Stimulated activated CD8-positive, alpha-beta memory T cell treated with anti-CD3 and anti-CD28 coated beads, Interleukin-7, amount 100 ng/mL, for 1 hour (primary cell): ENCODE measurements at places on chromosomes 3 and 15.
A peak's percentile ranks its signal among the peaks of the same experiment; 100 is the strongest.

GRCh38 chr15:30885814-30886213 lies 17.9 kb upstream of the FAN1 start:
- no peak for DNase-seq

- no peak for DNase-seq
Measured at GRCh38 chr15:36373550-36373949, 205.9 kb upstream of the CDIN1 start.

DNA sequence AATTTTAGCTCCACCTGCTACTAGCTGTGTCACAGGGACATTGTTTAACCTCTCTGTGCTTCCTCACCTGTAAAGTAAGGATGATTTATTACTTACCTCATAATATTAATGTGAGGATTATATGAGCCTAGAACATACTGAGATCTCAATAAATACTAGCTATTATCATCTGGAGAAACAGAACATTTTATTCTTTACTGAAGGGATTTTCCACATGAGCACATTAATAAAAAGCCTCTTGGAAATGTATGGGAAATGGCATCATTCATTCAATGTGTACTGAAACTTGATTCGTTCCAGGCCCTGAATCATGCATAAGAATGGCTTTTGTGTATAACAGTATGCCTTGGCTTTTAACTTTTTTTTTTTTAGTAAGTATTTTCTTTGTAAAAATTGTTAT lies 11.0 kb upstream of the CEMIP start:
- no peak for DNase-seq

- no peak for DNase-seq
Measured at GRCh38 chr15:69781411-69782125, 316.1 kb downstream of the TLE3 start.

GRCh38 chr3:48372862-48373435 lies 930 bp downstream of the FBXW12 start:
- no peak for DNase-seq

DNA sequence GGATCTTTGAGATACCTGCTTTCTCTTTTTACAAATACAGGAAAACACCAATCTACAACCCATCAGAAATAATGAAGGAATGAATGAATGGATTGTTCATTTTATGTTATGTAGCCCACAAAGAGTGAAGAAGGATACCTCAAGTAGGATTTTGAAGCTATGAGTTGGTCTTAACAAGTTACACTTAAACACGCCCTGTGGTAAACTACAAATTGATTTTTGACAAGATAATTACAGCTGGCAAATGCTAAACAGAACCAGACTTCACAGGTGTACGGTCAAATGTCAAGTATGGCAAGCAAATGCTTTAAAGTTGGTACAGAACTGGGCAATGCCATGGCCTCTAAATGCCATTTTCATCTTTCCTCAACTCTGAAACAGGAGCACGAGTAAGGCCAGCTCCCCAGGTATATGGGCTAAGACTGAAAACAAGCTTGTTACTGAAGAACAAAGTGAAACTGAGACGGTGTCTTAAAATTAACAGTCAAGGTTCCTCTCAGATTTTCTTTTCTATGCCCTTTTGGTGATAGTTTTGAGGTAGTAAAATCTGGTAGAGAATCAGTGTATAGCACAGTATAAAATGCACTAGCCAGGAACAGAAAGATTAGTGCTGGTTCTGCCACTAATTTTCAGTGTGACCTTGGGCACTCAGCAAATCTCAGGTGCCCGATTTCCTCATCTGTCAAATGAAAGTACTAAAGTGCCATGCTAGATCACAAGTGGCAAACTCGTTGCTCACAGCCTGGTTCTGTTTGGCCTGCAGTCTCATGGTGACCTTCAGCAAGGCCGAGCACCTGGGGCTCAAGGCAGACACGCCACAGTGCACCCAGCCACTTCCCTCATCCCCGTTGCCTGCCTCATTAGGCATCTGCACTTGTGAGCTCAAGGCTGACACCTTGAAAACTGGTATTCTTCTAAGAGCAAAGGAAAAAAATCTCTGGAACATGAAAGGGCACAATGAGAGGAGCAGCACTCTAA lies 9.5 kb downstream of the RUVBL1 start:
- DNase-seq, result no peak

DNA sequence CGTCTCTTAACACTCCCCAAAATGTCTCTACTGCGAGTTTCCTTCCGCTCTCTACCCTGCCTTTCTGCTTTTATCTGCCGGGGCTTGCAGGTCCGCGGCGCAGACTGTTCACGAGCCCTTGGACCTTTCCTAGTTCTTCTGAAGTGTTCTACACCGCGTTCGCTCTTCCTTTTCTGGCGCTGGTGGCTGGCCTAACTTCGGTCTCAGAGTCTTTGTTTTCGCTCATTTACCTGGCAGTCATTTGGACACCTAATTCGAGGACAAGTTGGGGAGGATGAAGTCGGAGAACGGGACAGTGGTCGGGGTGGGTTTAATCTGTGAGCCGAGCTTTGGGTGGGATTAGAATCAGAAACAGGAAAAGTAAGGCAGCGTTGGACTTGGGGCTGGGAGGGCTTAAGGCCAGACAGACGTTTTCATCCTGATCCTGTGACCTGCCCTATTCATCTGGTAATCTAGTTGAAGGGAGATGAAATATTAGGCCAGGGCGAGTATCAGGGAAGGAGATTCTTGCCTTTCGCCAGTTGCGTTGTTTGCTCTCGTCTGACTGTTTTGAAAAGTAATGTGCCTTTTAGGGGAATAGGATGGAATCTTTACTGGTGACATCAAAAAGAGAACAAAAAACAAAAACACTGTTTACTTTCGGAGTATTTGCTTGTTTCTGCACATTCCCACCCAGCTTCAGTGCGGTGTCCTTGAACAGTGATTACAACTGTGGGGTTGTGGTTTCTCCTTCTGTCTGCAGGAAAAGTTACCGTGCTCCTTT lies 1.8 kb downstream of the DIPK2A start:
- peak; percentile 32 for DNase-seq

DNA sequence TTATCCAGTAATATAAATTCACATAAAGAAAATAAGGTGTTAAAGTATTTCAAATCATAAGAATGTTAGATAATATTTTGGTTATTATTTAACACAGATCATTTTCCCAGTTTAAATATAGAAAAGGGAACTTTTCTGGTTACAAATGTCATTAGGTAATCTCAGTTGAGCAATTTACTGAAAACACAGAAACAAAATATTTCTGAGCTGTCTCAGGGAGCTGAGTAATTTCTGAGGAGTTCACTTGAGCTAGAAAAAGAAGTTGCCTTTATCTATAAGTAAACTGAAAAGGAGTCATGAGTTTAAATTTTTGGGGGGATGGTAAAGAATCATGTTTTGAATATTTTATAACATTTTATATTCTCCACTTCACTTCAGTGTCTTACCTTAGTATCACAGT lies 855.4 kb upstream of the ARPP21 start:
- no peak for DNase-seq

GRCh38 chr3:183272791-183273190 lies 19.7 kb downstream of the B3GNT5 start:
- no peak for DNase-seq

DNA sequence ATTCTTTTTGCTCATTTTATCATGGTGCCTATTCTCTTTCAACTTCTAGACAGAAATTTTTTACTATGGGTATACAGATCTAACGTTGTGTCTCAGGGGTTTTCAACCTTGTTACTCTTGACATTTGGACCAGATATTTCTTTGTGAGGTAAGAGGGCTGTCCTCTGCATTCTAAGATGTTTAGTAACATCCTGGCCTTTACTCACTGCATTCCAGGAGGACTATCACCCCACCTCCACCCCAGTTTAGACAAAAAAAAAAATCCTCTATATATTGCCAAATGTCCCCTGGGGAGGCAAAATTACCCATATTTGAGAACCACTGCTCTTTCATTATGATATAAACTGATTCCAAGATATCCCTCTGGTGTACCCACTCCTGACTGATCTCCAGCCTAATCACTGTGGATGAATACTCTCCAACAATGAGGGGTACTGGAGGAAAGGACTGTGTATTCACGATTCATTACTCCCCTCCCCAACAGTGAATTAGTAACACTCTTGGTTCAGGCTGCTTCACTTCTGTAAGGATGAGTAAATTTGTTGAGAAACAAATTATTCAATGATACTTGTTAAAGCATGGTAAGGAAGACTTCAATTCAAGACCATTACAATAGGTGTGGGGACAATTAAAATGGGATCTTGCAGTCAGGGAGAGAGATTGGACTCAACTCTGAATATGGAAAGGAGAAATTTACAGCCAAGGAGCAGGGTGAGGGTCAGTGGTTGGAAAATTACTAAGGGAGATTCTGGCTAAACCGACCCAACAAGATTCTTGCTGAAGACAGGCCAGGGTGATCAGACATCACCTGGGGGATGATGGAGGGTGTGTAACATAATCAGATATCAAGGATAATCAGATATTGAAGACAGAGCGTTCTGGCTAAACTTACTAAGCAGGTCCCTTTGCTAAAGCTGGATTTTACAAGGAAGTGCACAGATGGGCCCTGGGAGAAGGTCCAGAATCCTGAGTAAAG lies 123.8 kb upstream of the DAZL start:
- DNase-seq, result no peak

DNA sequence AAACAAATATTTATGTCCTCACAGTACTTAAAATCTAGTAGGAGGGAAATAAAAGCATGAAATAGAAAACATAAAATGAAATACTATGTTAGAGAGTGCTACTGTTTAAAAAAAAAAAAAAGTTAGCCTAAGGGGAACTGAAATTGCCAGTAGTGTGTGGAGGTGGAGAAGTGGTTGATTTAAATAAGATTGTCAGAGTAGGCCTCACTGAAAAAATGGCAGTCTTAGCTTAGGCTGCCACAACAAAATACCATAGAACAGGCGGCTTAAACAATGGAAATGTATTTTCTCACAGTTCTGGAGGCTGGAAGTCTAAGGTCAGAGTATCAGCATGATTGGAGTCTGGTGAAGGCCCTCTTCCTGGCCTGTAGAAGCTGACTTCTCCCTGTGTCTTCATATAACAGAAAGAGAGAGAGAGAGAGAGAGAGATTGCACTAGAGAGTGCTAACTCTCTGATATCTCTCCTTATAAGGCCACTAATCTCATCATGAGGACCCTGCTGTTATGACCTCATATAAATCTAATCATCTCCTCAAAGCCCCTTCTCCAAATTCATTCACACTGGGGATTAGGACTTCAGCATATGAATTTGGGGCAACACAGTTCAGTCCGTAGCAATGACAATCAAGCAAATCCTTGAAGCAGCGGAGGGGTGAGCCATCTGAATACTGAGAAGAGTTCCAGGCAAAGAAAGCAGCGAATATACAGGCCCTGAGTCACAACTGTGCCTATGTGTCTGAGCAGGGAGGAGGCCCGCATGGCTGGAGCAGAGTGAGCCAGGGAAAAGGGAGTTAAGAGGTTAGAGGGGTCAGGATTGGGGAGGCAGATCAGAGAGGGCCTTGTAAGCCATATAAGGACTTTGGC lies 23.6 kb upstream of the LRRC34 start:
- DNase-seq, result no peak

- no peak for DNase-seq
Measured at GRCh38 chr3:159366476-159366875, 564.6 kb downstream of the MFSD1 start.

DNA sequence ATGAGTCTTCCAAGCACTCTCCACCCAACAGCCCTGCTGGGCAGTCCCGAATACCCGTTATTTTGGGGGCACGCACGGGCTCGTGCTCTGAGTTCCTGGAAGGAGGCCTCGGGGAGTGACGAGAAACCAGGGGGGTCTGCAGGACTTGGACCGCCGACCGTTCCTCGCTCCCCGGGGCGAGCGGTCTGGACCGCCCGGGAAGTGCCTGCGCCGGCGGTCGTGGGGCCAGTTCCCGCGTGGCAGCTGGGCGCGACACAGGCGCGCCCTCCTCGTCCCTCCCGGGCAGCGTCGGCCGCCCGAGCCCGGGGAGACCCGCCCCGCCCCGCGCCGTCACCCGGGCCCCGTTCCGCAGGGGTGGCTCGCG lies 387 bp downstream of the GNB4 start:
- DNase-seq, result no peak

DNA sequence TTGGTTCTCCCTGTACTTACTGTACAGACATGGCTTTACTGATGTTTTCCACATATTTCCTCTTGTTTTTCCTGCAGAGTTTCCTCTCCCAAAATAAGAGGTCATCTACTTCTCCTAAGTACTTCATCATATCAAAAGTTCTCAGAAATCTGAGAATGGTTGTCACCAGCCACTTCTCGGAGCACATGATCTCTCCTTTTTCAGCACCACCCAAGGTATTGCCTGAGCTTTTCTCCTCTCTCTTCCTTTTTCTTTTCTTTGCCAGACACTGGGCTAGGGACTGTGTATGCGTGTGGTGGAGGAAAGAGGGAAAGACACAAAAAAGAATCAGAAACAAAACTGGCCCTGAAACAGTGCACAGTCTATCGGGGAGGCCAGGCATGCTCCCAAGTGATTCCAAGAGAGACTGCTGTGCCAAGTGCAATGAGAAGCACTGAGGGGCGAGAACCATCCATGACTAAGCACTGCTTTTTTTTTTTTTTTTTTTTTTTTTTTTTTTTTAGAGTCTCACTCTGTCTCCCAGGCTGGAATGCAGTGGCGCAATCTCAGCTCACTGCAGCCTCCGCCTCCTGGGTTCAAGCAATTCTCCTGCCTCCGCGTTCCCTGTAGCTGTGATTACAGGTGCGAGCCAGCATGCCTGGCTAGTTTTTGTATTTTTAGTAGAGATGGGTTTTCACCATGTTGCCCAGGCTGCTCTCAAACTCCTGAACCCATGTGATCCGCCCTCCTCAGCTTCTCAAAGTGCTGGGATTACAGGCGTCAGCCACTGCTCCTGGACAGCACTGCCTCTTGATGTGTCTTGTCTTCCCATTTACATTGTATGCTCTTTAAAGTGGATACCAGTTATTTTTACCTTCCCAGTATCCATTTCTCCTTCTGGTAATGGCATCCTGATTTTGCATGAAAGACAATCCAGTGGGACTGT lies 194.0 kb upstream of the FEZF2 start:
- DNase-seq, result no peak

DNA sequence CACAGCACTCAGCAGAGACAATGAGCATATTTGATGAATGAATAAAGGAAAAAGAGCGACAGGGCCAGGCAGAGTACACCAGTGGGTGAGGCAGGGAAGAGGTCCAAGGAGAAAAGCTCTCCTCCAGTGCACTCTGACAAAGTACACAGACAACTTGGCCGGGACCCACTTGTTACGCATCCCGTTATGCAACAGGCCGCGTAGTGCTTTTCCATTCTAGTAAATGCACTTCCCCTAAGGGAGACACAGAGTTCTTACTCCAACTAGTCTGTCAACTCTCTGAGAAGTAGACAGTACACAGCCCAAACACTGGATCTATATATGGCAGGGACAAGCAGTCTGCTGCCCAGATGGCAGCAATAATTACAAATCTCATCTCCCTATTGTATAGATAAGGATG lies 18.5 kb downstream of the LARP6 start:
- DNase-seq, result no peak

DNA sequence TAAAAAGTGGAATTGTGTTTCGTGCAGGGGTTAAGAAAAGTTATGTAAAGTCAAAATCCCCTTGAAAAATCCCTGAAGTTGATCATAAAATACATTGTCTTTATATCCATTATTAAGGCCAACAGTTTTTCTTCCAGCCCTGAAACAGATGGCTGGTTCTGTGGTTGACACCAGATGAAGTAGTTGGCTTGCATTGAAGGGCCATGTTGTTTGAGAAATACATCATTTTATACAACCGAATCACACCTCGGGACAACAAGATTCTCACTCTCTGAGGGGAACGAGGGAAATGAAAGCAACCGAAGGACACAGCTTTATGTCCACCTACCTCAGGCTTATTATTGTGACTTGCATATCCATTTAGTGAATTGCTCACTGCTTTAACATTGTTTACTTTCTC lies 126.0 kb upstream of the MITF start:
- DNase-seq, result no peak

- no peak for DNase-seq
Measured at GRCh38 chr3:134334231-134334900, 39.9 kb downstream of the AMOTL2 start.

- no peak for DNase-seq
Measured at GRCh38 chr3:190706582-190706981, 155.9 kb downstream of the GMNC start.
